ENCODE measurements at places on chromosomes 7 and 10.
A peak's percentile ranks its signal among the peaks of the same experiment; 100 is the strongest.

DNA sequence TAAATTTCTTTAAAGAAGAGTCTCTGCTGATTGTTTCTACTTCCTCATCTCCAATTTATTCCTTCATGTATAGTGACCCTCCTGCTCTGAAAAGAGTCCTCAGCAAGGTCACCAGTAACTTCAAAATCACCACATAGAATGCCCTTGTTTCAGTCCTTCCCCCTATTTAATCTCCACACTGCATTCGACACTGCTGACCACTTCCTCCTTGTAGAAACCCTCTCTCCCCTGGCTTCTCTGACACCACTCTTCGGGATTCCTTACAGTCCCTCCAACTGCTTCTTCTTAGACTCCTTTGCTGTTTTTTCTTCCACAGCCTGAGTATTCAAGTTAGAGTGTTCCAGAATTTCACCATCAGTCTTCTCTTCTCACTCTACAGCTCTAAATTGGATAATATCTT lies 89.5 kb downstream of the VPS41 start:
- no peak for DNase-seq

DNA sequence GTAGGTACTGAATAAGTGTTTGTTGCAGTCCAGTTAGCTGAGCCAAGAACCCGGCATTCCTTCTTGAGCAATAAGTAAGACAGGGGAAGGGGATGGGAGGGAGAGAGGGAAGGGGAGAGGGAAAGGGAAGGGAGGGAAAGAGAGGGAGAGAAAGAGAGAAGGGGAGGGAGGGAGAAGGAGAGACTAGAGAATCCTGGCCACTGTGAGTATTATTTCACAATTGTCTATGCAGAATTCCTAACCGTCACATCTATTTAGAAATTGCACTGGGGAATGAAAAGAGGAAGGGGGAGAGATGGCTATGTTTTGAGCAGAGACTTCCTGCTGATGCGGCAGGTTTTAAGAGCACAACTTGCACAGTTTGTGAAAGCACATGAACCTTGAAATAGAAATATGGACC lies 251.4 kb upstream of the ZMIZ1 start:
- peak; percentile 6 for DNase-seq

GRCh38 chr10:128854963-128855362 lies 612.1 kb upstream of the MGMT start:
- no peak for DNase-seq

GRCh38 chr10:14151571-14151970 lies 179.2 kb downstream of the FRMD4A start:
- no peak for DNase-seq

DNA sequence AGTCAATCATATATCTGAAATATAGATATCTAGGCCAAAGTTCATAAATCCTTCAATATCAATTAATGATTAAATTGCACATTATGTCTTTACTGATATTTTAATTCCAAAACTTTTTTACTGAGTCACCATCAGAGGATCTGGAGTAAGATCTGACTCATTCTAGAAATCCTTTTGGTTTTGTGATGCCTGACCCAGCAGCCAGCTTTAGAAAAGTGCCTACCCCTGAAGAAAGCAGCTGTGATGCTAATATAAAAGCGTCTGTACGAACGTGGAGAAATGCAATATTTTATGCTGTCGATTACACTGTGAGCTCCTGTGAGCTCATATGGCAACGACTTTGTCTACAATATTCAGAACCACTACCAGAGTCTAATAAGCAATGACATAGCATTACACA lies 142.5 kb upstream of the LRRTM3 start:
- DNase-seq = no peak

DNA sequence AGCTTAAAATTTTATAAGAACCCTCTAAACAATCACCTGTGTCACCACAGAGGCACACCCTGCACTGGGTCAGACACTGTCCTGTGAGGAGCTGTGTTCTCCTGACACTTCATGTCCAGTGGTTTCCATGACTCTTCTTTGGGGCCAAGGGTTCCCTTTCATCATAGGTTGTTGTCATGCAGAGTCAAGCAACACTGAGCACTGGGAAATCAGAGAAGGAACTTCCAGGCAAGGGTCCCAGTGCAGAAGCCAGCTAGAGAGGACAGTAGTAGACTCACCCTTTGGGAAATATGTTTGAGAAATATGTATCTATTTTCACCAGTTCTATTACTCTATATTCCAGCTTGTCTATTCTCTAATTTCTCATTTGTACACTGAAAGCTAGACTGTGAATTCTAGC lies 56.4 kb upstream of the PRSS58 start:
- no peak for DNase-seq

- no peak for DNase-seq
Measured at GRCh38 chr10:10551596-10552301, 465.9 kb upstream of the CELF2 start.

DNA sequence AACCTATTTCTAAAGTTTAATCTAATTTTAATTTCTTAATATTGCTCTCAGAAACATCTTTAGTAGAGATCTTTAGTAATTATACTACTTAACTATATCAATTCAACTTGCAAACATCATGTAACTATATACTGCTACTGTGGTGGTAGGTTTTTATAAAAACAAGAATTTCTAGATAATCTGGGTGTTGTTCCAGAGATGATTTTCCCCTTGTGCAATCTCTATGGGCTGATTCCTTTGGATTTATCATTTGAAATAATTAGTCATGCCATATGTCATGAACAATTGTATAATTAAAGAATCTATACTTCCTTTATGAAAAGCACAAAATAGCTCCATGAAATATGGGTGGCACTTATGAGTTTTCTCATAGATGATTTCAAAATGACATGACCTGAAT lies 23.9 kb upstream of the CDK13 start:
- no peak for DNase-seq

DNA sequence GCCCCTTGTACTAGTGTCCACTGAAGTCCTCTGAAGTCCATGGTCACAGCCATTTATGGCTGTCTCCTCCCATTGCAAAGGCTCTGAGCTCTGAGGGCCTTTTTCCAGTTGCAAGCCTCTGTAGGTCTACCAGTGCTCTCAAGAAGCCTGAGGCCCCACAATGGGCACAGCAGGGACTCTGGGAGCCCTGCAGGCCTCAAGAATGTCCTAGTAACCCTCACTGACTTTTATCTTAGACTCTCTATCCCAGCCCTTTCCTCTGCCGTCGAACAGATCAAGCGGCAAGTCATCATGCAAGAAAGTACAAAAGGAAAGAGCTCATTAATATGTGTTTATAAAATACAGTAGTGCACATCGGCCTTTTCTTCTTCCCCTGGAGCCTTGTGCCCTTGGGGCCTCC lies 23.4 kb downstream of the VWA2 start:
- DNase-seq = no peak

GRCh38 chr10:71396084-71396710 lies 523 bp upstream of the CDH23 start:
- no peak for DNase-seq

DNA sequence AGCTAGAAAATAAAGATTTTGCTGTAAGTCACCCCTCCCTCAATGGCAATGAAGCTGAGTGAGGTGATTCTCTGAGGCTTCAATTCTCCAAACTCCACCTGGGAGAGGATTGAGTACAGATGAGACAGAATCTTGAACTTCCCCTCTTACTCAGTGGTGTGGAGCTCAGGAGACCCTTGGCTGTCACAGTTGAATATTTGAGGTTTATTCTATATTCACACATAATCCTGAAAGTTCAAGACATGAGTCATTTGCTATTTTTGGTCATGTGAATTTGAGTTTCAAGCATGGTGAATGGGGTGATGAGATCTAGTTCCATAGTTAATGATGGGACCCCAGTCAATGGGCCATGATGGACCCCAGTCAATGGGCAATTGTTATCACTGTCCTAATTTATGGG lies 13.9 kb upstream of the TECTB start:
- no peak for DNase-seq

- DNase-seq = no peak
Measured at GRCh38 chr10:95466436-95466835, 94.7 kb downstream of the SORBS1 start.

GRCh38 chr7:112192236-112193154 lies 13.7 kb downstream of the DOCK4 start:
- peak; percentile 20 for DNase-seq

DNA sequence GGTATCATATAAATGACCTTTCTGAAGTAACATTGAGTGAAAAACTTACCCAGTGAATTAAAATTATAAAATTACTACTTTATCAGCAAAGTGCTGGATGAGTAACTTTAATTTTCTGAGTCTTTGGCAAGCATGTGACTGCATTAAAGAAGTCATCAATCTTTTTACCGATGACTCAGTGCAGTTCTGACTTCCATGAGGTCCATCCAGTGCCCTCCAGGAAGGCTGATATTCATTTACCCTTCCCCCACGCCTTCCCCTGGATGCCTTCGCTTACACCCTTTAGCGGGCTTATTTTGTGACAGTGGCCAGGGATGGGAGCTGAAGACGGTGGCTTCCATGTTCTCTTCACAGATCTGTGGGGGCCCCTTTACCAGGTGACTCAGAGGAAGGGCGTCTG lies 572.9 kb upstream of the PFKP start:
- no peak for DNase-seq

- no peak for DNase-seq
Measured at GRCh38 chr7:73891178-73891885, 30.4 kb downstream of the TMEM270 start.

DNA sequence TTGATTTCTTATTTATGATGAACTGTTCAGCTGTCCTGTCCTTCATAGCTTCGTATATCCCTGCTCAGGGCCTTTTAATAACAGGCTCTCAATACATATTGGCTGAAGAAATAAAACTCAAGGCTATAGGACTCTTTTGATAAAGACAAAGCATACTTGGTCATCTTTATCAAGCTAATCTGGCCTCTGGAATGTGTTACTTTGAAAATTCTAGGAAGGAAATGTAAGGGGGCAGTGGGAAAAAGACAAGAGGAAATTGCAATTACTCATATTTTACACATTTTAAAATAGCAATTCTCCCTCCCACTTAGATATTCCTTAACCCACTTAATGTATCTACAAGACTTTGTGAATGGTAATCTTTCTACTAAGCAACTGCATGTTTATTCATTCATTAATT lies 94.3 kb downstream of the OSBPL3 start:
- no peak for DNase-seq

- DNase-seq = peak; percentile 63
Measured at GRCh38 chr10:129541200-129541599, 74.2 kb downstream of the MGMT start.

DNA sequence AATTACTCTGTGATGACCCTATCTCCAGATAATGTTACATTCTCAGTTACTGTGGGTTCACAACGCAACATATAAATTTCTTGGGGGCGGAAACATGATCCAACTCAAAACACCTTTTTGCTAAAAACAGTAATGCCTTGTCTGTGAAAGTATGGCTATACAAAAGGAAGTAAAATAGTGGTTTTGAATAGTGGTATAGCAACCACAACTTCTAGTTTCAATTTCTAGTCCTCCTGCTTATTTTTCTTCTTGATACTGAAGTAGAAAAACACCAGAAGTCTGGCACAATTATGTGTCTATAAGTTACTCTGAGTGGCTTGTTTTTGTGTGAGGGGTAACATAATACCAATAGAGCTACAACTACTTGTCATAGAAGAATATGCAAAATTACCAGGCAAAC lies 21.5 kb upstream of the ZNF800 start:
- no peak for DNase-seq

DNA sequence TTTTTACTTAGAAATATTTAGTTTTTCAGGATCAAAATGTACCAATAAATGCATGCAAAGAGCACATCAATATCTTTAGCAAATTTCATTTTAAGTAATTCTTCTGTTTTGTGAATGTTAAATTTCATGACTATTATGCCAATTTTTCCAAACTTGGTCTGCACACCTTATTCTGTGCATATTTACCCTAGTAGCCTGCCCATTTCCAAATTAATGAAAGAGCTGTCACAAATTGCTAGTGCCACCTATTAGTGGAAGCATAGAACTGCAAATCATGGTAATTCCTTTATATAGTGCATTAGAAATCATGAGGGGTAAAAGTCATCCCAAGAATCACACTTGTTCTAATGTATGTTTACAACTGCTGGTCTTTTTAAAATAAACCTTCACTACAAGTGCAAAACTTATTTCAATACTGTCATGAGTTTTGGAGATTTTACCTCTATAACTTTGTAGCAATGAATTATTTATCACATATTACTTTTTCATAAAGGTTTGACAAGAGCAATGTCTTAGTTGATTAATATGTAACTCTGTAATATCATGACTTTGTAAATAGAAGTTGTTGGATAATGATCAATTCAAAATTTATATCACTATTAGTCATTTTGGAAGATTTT lies 5.7 kb downstream of the SEMA3A start:
- peak; percentile 28 for DNase-seq

DNA sequence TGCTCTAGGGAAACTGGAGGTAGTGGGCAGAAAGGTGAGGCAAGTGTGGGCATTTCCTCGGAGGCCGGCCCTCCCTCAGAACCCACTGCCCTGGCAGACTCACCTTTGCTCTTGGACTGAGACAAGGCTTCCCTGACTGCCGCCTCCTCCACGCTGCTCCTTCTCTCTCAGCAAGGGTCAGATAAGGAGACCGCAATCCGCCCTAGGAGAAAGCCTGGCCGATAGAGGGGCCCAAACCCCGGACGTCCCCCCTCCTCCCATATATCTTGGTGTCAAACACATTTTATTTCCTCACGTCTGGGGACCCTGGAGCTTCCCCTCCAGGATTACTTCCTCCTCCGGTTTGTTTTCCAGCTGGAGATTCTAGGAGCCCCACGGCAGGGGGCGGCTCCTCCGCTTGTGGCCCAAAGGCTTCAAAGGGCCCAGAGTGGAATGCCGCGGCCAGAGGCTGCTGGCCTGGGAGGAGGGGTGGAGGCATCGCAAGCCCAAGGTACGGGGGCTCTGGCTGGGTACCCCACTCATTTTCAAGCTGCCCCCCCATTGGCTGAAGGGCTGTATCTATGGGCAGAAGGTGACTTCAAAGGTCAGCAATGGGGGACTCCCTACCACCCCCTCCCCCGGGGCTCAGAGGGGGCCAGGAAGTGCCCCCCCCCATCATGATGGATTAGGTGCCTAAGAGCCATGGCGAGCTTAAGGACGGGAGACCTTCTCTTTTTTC lies 31.7 kb upstream of the LBX1 start:
- DNase-seq = no peak

DNA sequence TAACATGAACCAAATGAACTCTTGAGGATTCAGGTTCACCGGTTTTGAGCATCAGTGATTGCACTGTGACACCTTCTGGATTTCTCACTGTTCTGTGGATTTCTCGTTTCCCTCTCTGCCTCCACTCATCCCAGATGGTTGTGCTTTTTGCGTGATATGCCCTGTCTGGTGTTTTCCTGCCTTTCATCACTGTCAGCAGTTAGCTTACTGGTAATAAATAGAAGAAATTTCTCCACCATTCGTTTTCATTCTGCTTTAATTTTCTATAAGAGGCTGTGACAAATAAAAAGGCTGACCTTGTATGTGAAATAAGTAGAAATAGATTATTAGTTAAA lies 16.2 kb downstream of the BPGM start:
- no peak for DNase-seq

DNA sequence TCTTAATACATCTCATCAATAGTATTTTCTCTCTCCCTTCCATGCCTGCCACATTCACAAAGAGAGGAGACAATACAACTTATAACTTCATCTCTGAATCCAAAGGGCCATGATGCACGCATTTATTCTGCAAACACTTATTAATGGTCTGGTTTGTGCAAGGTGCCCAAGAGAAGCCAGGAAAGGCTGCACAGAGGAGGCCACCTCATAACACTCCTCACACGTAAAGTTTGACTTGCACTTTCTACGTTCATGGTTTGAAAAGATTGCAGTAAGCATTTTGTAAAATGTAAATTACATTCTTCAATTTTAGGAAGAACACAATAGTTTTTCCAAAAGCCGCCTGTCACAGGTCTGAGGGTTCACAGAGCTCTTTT lies 1.2 kb upstream of the PALS2 start:
- DNase-seq = no peak
